Stimulated activated CD4-positive, alpha-beta T cell treated with anti-CD3 and anti-CD28 coated beads, Interleukin-1b, Interleukin-23, amount 100 ng/mL, for 1 hour (primary cell): ENCODE measurements at places on chromosomes 11 and 22.

GRCh38 chr11:82791779-82792178 lies 58.1 kb upstream of the FAM181B start:
- DNase-seq: no peak

- no peak for DNase-seq
Measured at GRCh38 chr11:34844463-34845112, 71.6 kb downstream of the APIP start.

DNA sequence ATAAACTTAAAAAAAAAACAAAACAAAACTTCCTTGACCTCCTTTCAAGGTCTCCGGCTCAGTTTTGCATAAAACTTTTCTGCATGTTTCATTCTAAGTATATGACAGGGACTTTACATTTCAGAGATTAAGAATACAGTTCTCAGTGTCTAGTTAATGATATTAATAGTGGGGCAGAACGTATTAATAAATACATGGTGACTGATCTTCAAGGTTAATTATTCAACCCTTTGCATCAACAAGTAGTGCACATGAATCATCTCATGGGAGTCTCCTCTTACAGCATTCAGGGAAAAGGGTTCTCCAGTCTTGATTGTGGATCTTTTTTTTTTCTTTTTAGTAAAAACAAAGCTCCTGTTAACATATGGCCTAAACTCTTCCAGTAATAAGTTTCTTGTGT lies 146.8 kb downstream of the KIRREL3 start:
- no peak for DNase-seq

DNA sequence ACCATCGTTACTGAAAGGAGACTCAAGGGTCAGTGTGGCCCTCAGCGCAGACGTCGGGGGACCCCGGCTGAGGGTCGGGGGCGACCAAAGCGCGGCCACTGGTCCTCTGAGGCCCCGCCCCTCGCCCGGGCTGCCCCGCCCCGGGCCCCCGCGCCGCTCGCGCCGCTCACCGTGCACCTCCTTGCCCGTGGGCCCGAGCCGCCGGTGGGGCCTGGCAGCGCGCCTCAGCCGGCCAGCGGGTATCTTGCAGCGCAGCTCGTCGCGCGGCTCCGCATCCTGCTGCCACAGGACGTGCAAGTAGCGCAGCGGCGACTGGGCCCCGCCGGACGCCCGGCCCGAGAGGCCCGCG lies 419 bp downstream of the ANKRD54 start:
- peak; percentile 6 for DNase-seq

DNA sequence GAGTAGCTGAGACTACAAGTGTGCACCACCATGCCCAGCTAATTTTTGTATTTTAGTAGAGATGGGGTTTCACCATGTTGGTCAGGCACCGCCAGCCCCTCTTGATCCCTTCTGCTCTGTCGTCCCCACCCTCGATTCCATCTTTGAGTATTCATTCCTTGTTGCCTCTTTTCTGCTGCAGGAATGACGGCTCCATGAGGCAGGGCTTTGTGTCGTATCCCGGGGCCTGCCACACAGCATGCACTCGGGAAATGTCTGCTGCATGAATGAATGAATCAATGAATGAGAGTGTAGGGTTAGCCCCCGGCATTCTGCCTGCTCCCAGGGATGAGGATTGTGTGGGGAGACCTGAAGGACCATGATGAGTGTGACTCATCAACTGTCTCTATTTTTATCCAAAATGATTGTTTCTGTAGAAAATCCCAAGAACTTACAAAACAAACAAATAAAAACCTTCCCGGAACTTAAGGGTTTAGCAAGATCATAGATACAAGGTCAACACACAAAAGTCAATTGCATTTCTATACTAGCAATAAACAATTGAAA lies 54.6 kb upstream of the SLC22A12 start:
- no peak for DNase-seq

DNA sequence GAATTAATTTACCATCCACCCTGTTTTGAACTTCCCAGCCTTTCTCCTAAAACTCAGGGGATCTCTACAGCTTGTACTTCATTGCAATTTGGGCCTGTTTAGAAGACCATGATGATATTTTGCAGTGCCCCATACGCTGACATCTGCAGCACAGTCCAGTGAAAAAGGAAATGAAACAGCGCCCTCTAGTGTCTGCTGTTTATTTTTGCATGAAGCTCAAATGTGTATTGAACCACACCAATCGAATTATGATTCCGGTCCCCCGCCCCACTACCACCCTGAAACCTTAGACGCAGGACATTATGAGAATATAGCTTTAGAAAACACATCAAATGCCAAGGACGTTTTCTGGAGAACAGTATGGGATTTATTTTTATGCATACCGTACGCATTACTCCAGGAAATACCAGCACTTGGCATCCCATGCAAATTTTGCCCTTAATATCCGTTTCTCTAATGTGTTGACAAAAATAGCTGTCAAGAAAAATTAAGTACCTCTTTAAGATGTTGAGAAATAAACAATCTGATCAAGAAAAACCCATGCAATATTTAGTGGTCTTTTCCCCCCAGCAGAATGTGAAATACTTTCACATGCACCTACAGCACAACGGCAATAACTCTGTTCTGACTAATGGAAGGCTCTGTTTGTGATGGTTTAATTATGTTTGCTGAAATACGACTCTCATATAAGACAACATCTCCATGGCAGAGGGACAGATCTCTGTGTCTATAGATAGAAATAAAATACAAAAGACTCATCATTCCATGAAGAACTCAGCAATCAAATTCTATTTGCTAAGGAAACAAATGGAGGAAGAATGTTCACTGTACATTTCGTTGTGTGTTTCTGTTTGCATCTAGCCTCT lies 93.9 kb downstream of the TECTA start:
- peak; percentile 14 for DNase-seq

DNA sequence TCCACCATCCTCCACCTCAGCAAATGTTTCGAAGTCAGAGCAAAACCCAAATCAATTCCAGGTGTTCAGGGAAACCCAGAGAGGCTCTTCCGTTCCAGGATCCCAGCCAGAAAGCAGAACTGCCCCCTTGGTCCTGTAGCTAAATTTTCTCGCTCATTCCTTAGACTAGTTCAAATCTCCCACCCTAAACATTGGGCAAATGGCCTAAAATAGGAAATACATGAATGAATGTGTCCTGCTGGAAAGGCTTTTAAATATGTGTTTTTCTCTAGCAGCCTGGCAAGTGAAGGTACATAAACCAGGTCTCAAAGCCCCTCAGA lies 89.6 kb downstream of the ETS1 start:
- DNase-seq: no peak

DNA sequence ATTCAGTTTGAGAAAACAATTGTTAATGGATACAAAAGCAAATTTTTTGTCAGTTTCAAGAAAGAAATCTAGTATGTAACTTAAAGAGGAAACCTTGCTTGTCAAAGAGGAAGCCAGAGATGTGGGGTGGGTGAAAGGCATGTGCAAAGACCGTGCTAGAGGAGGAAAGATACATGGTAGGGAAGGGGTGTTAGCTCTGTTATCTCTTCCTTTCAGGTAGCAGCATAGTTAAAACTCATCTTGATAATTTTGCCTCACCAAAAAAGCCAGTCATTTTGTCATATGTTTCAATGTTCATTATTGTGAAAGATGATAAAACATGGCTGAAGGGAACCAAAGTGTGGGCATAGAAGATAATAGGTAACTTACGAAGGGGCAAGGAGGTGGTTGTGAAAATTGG lies 2.6 kb upstream of the MS4A2 start:
- no peak for DNase-seq

DNA sequence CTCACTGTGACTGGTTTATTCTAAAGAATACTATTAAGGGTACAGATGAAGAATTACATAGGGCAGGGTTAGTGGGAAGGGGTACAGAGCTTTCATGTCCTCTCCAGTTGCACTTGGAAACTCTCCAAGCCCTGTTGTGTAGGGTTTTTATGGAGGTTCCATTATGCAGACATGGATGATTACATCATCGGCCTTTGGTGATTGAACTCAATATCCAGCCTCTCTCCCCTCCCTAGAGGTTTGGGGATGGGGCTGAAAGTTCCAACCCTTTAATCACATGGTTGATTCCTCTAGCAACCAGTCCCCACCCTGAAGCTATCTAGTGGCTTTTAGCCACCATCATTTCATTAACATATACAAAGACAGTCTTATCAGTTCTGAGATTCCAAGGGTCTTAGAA lies 472.6 kb downstream of the BUD13 start:
- no peak for DNase-seq

DNA sequence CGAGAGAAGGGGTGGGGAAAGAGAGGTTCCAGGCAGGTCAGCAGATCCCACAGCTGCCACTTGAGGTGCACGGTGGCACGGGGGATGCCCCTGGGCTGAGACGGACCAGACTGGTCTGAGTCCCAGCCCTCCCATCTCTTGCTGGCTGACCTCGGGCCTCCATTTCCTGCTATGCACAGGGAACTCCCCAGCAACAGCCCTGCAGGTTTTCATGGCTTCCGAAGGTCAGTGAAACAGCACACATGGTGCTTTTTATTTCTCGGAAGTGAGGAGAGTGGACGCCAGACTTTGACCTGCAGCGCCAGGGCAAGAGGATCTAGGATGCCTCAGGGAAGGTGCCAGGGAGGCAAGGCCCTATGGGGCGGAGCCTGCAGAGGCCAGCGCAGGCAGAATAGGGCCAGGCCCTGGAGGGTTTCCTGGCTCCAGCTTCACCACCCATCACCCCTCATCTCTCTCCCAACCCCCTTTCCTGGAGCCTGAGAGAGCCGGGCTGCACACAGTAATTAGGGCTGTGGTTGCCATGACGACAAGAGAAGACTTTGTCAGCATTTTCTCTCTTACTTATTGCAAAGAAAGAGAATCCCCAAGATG lies 29.5 kb downstream of the SLC22A12 start:
- DNase-seq: no peak

DNA sequence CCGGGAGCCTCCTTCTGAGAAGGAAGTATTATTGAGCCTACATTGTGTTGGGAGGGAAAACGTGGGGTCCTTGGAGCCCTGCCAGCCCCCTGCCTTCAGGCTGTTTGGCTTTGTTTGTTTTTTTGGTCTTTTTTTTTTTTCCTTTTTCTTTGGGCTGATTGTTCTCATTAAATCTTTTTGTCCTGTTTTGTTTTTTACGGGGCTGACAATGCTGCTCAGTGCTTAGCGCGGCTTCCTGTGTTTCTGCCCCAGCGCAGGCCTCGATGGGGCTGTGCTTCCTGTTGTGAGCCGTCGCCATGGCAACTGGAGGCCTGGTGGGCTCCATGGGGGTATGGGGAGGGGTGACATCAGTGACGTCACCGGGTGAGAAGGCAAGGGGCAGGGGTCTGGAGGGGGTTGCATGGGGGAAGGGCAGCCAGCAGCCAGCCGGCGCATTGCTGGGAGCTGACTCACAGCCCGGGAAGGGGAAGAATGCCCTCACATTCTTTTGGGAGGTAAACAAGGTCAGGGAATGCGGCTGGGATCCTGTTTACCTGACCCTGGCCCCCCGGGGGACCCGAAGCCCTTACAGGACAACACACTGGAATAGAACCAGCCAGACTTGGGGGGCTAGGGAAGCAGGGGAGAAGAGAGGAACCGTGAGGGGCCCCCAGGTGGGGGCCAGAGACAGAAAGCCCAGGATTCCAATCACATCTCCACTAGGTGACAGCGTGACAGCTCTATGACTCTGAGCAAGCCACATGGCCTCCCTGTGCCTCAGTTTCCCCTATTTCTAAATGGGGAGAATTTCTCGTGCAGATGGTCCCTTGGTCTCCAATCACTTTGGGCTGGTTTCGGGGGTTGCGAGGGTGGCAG lies 22.2 kb upstream of the CBX7 start:
- DNase-seq: peak; percentile 42

- DNase-seq: no peak
Measured at GRCh38 chr11:93604008-93604660, 57.3 kb upstream of the CEP295 start.
